A549 treated with GW870086 at 1 μM for 4 hours (cell line): ENCODE measurements at places on chromosomes 11 and 22. TPM values are rescaled to one million over a fixed set of nuclear protein-coding genes. Genes with fewer than 3 reads are reported as not detected.

Gene PHOX2A
- not detected in 5 replicates for total RNA-seq

Gene PDE3B
- 1.8 to 2.2 TPM (median 2.1 TPM) in 5 replicates for total RNA-seq

Gene CYP2R1
- total RNA-seq: 7.6 to 14.0 TPM (median 12.9 TPM) in 5 replicates

Gene SPTBN2
- 8.0 to 11.7 TPM (median 9.5 TPM) in 5 replicates for total RNA-seq

Gene C1QTNF4
- 0.07 to 0.09 TPM in 2 of 5 replicates, not detected in the others for total RNA-seq

Gene SPCS2
- total RNA-seq: 232 to 294 TPM (median 239 TPM) in 5 replicates

Gene MAJIN
- total RNA-seq: not detected in 5 replicates

Gene OSBP2
- total RNA-seq: 8.9 to 11.4 TPM (median 9.8 TPM) in 5 replicates

Gene CPT1B
- 7.6 to 13.7 TPM (median 11.2 TPM) in 5 replicates for total RNA-seq

Gene IGLL1
- not detected in 5 replicates for total RNA-seq

Gene PLEKHA7
- total RNA-seq: 40.4 to 48.5 TPM (median 46.8 TPM) in 5 replicates

Gene SYVN1
- total RNA-seq: 30.3 to 41.2 TPM (median 40.5 TPM) in 5 replicates
